ENCODE measurements at places on chromosomes 6 and 20. TPM values are rescaled to one million over a fixed set of nuclear protein-coding genes. Genes with fewer than 3 reads are reported as not detected.

- no peak for DNase-seq
Measured at GRCh38 chr20:43686820-43687219, 19.9 kb downstream of the MYBL2 start.

- no peak for DNase-seq
Measured at GRCh38 chr6:109282756-109283155, 99.5 kb downstream of the CD164 start.

DNA sequence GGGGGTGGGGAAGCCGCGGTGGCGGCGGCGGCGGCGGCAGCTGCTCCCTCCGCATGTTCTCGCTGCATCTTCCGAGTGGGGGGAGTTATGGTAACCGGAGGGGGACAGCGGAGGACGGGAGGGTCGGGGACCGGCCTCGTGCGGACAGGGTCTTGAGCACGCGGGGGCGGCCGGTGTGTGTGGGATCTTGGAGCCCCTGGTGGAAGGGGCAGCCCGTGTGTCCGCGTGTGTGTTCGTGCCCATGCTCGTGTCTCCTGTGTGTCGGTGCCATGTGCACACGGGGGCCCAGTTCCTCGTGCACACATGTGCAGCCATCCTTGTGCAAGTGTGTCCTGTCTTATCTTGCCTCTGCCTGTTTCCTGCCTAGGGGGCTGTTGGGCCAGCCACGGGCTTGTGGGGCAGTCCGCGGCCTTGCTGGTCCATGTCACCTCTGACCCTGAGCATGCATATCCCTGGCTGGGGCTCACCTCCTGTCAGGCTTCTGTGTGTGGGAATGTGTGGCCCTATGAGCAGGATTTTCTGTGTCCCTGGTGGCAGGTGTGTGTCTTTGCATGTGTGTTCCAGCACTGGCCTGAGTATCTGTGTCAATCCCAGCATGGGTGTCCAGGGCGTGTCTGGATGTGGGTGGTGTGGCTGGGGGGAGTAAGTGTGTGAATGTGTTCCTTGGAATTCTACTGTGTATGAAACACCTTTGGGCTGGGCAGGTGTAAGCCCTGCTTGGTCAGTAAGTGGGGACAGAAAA is 8.5 kb downstream of the SYNGAP1 start:
- DNase-seq: no peak

DNA sequence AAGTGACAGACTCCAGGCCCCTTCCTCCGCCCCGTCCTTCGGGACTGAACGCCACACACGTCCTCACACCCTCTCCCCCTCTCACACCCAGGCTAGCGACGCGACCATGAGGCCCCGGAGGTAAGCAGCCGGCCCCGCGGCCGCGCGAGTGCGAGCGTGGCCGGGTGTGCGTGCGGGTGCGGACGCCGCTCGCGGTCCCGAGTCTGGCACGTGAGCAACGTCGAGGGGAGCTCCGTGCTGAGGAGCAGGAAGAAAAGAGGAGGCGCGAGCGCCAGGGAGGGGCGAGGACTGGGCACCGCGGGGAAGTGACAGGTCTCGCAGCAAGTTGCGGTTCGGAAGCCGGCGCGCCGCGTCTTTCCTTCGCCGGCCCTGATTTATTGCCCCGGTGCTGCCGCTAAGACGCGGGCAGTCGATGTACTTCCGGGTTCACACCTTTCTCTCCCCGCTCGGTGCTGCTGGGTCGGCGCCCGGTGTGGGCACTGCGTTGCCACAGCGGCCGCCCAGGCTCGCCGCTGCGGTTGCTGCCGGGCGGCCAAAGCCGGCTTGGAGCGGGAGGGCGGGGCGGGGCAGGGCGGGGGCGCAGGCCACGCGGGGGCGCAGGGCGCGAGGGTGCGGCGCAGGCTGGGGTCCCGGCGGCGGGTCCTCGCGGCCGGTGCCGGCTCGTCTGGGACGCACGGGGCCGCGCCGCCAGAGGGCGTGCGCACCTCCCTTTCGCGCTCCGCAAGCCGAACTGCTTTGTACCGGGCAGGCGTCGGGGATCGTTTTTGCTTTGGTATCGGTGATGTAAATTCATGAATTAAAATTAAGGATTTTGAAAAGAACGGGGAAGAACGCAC is 15.8 kb upstream of the LIN28B start:
- peak; percentile 82 for DNase-seq

FOXA2 gene
- total RNA-seq: 0.09 TPM

Data from neural crest cell (in vitro differentiated cells).